ENCODE measurements at places on chromosomes 6 and 20.

DNA sequence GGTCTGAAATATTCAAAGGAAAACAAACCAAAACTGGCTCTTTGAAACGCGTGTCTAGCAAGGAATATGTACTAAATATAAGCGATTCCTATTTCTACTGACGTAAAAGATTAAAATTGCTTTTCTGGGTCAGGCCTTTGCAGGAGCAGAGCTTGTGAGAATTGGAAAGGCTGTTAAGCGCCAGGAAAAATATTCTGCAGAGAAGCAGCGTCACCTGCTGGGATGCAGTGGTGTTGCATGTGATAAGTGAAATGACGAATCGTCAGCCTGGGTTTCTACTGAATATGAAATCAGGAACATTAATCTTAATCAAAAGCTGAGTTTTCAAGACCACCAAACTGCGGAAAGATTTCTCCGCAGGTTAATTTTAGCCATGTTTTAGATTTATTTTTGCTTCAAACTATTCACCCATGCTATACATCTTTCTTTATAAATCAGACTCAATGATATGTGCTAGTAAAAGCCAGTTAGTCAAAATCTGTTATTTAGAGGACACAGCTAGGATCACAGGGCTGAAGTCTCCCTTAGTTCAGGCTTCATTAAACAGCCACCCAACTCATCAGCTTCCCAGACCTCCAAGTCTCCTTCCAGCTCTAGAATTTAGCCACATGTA, 67.4 kb downstream of the ALDH8A1 start:
- peak; percentile 66 for DNase-seq

DNA sequence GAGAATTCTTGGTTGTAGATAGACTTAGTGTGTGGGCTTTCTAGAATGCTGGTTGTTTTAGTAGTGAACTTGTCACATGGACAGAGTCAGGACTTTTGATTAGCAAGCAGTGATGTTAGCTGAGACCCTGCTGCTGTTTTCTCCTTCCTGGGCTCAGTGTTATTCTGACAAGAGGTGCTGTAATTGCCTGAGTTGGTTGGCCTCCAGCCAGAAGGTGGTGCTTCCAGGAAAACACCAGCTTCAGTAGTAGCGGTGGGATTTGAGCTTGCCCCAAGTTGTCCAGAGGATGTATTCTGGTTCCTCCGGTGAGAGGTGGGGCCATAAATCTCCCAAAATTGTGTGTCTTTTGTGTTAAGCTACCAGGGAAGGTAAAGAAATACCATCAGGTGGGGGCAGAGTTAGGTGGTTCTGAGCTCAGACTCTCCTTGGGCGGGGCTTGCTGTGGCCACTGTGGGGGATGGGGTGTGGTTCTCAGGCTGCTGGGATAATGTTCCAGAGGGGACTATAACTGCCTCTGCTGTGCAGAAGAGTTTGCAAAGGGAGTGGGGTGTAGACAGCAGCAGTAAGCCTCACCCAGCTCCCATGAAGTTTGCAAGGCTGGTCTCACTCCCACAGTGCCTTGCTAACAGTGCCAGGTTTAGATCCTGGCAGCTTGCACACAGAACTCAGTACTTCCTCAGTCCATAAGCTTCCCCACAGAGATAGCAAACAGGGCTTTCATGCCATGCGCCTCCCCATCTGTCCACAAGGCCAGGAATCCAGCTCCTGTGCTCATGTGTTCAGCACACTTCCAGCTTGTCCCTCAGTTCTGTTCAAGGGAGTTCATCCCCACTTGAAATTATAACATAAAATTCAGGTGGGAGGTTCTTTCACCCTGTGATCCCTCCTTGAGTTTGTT, 278.4 kb upstream of the PTCHD4 start:
- no peak for DNase-seq

GRCh38 chr6:29510202-29510601, 22.4 kb upstream of the MAS1L start:
- DNase-seq = peak; percentile 49

GRCh38 chr20:9301129-9302090, 213.0 kb upstream of the LAMP5 start:
- DNase-seq = no peak

- no peak for DNase-seq
Measured at GRCh38 chr6:132961122-132961521, 146.8 kb downstream of the RPS12 start.

DNA sequence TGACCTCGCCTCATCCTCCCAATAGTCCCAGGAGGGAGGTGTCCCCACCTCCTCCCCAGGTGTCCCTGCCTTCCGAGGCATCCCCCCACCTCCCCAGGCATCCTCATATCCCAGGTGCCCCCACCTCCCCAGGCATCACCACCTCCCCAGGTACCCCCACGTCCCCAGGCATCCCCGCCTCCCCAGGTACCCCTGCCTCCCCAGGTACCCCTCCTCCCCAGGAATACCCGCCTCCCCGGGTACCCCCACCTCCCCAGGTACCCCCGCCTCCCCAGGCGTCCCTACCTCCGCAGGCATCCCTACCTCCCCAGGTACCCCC, 198.9 kb downstream of the SYNDIG1 start:
- no peak for DNase-seq

- no peak for DNase-seq
Measured at GRCh38 chr20:47782076-47782475, 3.2 kb downstream of the SULF2 start.

DNA sequence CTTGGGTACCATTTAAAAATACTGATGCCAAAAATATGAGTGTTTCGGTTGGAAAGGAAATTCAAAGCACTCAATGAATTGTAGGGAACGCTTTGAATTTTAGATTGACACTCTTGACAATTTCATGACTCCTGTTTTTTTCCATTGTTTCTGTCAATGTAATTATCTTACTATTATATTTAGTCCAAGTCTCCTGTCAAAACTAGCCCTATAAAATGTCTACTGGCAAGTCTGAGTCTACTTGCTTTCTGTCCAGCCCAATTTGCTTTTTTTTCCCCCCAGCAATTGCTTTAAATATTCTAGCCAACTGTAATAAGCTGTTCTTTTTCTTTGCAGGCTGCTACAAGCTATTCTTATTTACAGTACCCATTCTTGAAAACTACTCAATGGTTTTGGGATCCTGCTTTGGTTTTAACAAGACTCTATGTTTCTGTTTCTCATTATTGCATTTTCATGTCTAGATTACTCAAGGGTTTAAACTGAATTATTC, 1103.9 kb upstream of the GJE1 start:
- DNase-seq = no peak

- no peak for DNase-seq
Measured at GRCh38 chr20:37863289-37863688, 39.6 kb upstream of the VSTM2L start.

- DNase-seq = no peak
Measured at GRCh38 chr6:111727802-111728201, 122.1 kb upstream of the TRAF3IP2 start.

GRCh38 chr6:167734662-167735083, 92.0 kb upstream of the AFDN start:
- DNase-seq = peak; percentile 28

DNA sequence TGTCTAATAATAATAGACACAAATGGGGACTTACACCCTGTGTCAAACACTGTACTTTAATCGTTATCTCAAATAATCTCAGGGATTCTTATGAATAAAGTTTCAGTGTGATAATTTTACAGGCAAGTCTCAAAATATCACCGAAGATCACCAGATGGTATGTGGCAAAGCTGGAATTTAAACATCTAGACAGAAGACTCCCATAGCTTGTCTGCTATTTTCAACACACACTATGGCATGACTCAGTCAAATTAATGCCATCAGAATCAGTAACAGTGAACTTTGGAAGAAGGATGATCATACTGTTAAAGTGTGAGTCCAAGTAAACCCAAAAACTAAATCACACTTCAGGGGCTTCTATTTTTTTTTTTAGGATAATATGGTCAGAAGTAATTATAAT, 867.6 kb upstream of the FLRT3 start:
- no peak for DNase-seq
